ENCODE measurements at places on chromosomes 12 and 14.

GRCh38 chr12:109273354-109273753 lies 35.7 kb downstream of the FOXN4 start:
- no peak for DNase-seq

DNA sequence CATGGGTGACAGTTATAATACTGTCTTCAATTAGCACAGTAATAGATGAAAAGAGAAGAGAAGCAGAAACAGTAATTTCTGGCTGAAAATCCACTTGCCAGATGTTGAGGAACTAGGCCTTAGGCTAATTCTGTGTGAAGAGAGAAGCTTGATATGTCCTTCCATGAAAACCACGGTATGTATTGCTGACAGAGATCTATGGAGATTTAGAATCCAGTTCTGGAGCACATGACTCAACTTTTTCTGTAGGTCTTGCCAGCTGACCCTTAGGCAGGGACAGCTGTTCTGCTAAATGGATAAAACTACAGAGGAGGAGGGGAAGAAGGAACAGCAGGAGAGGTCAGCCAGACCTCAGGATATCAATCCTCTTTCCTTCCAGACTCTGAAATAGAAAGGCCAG lies 211.5 kb downstream of the PRKD1 start:
- no peak for DNase-seq

GRCh38 chr14:103854822-103855733 lies 7.7 kb upstream of the PPP1R13B start:
- DNase-seq, result no peak

- DNase-seq, result peak; percentile 21
Observed at GRCh38 chr14:26917086-26917485, 319.3 kb upstream of the NOVA1 start.

DNA sequence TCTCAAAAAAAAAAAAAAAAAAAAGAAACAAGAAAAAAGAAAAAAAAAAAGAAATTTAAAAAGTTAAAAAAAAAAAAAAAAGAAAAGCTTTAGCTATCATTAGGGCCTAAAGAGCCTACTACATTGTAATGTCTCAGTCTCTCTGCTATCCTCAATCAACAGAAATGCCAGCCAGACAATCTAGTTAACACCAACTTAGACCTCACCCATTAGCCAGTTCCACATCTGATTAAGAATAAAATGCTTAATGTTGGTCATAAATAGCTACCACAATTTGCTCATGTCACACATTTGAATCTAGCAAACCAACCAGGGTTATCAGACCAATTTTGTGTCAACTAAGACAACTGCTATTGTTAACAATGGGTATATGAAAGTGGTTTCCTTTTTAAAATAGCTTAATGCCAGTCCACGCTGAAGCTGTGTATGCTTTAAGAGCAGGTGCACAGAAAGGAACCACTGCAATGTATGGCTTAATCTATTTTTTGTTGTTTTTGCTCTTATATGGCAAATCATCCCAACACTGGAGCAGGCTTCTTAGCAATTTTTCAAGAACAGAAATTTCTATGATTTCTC lies 45.5 kb upstream of the SELPLG start:
- DNase-seq, result no peak

GRCh38 chr12:31965090-31965489 lies 5.9 kb downstream of the RESF1 start:
- no peak for DNase-seq

- peak; percentile 43 for DNase-seq
Observed at GRCh38 chr12:15602051-15602672, 187.0 kb downstream of the EPS8 start.

DNA sequence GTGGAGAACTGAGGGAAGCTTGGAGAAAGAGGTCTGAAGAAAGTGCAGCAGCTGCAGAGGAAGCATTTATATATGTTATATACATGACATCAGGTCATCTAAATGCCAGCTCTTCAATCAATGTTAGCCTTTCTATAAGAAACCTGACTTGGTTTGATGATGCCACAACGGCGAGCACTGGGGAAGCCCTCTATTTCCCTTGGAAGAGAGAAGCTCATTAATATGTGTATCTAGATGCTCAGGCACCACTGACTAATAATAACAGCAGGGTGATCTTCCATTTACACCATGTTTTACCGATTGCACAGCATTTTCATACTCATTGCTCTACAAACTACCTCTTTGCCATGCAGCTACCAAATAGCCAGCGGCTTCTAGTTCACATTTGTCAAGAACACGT lies 811 bp downstream of the ACYP1 start:
- DNase-seq, result no peak

DNA sequence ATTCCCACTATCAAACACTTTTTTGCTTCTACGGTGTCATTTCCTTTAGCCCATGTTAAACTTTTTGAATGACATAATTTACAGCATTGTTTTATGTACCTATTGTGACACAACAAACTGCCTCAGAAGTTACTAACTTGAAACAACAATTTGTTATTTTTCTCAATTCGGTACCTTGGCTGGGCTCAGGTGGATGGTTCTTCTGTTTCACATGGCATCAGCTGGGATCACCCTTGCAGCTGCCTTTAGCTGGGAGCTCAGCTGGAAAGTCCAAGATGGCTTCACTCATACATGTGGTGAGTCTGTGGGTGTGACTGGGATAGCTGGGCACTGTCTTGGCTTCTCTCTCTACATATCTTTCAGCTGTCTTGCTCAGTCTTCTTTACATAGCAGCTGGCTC lies 156.0 kb downstream of the GXYLT1 start:
- DNase-seq, result no peak

All from suppressor macrophage treated with lipopolysaccharide for 4 hours (primary cell).